ENCODE measurements at places on chromosomes 12 and 14. TPM values are rescaled to one million over a fixed set of nuclear protein-coding genes. Genes with fewer than 3 reads are reported as not detected.

Gene STAC3
- 2.2 TPM for polyA plus RNA-seq

Gene FOXJ2
- 34.3 TPM for polyA plus RNA-seq

Gene CCNB1IP1
- polyA plus RNA-seq, result 124 TPM

Gene CCND2
- polyA plus RNA-seq, result 60.2 TPM

Gene AMN
- polyA plus RNA-seq, result 27.0 TPM

Gene SPTB
- 11.1 TPM for polyA plus RNA-seq

Gene ACRBP
- 3.4 TPM for polyA plus RNA-seq

Gene CACNA2D4
- polyA plus RNA-seq, result 3.2 TPM

Gene RNASE1
- polyA plus RNA-seq, result 159 TPM

DNA sequence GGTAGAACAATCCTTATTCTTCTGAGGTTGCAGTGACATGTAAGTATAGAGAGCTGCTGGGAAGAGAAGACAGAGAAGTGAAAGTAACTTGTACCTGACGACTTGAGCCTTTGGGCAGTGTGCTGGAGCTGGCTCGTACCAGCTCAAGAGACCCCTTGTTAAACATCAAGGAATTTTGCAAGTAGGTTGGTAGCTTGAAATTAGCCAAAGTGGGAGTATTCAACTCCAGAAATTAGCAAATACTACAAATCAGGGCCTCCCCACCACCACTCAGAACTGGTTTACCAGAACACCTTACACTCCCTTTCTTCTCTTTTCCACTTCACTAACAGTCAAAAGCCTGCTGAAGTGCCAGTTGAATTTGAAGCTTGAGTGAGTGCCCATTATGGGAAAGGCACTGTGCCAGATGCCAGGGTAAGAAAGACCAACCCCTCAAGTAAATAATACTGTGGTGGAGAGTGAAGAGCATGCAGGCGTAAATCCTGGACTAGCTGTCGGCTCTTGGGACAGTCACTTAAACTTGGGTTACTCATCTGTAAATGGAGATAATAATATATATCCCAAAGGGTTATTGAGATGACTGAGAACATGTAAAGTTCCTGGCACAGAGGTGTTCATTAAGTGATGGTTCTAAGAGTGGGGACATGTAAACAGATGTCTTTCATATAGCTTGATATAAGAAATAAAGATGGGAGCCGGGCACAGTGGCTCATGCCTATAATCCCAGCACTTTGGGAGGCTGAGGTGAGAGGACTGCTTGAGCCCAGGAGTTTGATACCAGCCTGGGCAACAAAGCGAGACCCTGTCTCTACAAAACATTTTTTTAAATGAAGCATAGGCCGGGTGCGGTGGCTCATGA is 27.0 kb upstream of the EID3 start:
- DNase-seq, result no peak

DNA sequence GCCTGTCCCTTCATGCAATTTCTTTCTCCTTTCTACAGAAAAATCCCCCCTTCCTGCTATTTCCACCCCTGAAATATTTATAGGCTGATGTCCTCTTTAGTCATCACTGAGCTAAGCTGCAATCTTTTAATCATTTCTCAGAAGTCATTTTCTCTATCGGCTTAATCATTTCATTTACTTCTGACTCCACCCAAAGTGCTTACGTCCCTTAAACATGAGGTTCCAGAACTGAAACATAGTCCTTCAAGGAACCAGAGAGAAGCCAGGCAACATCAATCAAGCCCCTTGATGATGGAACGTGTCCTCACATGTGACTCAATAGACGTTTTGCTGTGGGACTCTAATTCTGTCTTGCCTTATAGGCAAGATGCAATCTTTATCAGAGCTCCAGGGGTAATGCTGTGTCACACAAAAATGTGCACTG is 148.7 kb upstream of the KRR1 start:
- DNase-seq, result no peak

- DNase-seq, result no peak
Measured at GRCh38 chr14:57962325-57963035, 96.6 kb upstream of the SLC35F4 start.

GRCh38 chr12:30301291-30301690 is 394.4 kb downstream of the IPO8 start:
- no peak for DNase-seq

GRCh38 chr12:52355176-52355575 is 12.1 kb downstream of the KRT85 start:
- no peak for DNase-seq

DNA sequence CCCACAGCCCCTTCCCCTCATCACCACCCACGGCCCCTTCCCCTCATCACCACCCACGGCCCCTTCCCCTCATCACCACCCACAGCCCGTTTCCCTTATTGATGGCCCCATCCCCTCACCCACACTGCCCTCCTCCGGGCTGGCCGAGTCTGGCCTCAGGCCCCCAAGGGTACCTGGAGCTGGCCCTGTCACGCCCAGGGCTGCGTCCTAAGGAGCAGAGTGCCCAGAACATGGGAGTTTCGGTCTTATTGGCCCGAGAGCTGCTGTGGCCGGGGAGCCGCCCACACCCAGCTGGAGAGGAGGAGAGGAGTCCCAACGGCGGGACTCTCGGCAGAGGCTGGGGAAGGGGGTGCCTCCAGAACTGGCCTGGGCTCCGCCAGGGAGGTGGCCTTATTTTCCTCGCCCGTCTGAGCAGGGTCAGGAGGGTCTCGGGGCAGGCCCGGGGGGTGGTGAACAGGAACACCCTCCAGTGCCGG is 182.3 kb downstream of the KIF26A start:
- no peak for DNase-seq

DNA sequence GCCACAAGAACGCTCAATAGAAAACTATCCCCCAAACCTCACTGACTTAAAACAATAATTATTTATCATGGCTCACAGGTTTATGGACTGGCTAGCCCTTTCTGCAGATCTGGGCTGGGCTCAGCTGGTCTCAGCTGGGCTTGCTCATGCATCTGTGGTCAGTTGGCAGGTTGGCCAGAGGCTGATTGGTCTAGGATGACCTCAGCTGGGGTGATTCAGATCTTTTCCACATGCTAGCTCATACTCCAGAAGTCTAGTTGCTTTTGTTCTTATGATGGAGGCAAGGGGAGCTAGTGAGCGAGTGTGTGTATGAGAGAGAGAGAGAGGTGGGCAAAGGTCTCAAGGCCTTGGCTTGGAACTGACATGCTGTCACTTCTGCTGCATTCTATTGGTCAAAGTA is 181.2 kb upstream of the NRXN3 start:
- DNase-seq, result no peak

GRCh38 chr12:7131502-7131866 is 1.3 kb downstream of the CLSTN3 start:
- no peak for DNase-seq

DNA sequence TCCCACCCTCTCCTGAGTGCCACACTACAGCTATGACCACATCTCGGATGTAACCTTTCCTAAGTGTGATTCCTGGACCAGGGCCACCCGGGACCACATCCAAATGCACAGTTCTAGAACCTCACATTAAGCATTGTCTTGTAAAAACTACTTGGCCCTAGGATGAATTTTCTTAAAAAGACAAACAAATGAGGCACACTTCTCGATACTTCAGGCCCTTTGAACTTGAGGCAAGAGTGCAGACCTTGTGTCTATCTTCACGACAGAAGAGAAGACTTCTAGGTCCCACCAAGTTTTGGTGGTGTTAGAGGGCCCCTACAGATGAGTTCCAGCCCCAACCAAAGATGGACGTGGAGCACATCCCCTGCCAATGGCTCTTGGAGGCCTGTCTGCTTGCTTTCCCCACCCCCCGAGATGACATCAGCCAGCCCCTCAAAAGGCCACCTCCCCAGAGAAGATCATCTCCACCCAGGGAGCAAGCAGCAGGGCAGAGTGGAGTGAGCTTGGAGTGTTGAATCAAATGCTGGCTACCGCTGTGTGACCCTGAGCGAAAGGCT is 9.3 kb downstream of the ISCU start:
- no peak for DNase-seq

- DNase-seq, result no peak
Measured at GRCh38 chr14:65478596-65478995, 66.1 kb downstream of the FUT8 start.

GRCh38 chr12:25056486-25057130 is 107.7 kb upstream of the BCAT1 start:
- DNase-seq, result no peak

DNA sequence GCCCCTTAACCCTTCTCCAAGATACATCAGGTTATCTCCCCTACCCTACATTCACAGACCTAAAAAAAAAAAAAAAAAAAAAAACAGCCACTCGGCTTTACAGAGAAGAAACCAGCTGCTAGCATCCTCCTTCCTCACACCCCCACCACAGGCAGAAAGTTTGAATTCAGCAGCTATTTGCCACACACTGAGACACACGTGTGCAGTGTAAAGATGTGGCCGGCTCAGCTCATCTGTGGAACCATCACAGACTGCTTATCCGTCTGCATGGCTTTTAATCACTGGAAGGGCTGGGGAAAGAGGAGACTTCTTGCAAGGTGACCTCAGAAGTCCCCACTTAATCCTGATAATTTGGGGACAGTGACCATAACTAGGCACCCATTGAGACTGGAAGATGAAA is 50.0 kb downstream of the VWF start:
- no peak for DNase-seq

DNA sequence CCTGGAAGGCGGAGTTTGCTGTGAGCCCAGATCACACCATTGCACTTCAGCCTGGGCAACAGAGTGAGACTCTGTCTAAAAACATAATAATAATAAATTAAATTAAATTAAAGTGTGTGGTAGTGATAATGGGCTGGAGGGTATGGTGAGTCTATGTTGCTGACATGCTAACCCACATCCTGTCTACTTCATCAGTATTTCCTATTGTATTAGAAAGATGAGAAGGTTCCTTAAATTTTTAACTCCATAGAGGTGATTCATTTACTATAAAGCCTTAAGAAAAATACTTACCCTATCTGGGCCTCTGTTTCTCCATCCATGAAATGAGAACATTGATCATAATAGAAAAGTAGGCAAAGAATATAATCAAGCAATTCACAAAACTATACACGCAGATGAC is 280.5 kb downstream of the FBXL14 start:
- no peak for DNase-seq

DNA sequence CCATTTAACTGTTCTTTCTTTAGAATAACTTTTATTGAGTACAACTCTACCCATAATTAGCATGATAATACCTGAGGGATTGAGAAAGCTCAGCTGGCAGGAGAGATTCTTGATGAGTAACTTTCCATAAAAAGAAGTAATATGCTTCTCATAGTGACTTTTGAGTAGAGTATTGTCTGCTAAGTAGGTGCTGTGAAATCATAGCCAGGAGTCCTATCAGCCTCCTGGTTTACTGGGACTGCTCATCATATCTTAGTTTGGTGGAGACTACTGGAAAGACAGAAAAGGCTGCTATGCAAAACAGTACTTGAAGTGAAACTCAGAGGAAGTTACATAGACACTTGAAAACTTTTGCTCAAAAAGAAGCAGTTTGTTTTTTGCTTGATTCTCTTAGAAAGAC is 113.3 kb upstream of the ATP2B1 start:
- no peak for DNase-seq

DNA sequence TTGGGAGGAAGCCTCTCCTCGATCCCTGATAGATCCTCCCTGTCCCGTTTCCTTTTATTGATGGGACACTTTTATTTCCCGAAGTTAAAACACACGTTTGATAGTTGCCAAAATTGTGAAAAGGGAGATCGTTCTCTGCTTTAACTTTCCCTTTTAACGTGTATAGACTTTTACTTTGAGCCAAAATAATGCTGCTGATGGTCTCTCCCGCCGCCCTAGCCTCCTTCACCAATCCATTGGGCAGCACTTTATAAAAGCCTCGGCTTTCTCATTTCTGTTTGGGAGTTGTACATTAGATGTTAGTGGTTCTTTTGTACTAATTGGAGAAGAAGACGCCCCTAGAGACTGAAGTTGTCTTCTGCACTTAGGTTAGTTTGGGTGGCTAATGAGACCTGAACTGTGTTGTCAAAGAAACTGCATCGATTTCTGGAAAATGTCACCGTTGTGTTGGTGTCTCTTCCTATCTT is 1.4 kb downstream of the TMTC2 start:
- DNase-seq, result no peak

DNA sequence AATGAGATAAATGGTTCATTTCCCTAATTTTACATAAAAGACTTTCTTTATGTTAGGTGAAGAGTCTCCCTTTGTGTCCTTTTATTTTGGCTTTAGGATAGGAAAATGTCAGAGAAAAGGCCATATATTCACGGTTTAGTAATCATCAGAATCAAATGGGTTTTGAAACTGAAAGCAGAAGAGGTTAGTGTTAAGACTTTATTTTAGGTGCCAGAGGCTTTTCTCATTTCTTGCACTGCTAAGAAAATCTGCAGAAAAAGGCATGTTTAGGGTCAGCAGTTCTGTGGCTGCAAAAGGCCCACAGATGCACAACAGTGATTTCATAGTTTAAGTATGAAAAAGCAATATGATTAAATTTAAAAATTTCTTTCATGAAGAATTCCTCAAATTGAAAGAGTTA is 80.4 kb upstream of the SINHCAF start:
- no peak for DNase-seq

GRCh38 chr14:71749613-71750238 is 182.5 kb upstream of the RGS6 start:
- no peak for DNase-seq

- DNase-seq, result no peak
Measured at GRCh38 chr12:56818629-56819028, 55.5 kb downstream of the HSD17B6 start.

- DNase-seq, result no peak
Measured at GRCh38 chr12:46470036-46470627, 97.6 kb upstream of the SLC38A2 start.

DNA sequence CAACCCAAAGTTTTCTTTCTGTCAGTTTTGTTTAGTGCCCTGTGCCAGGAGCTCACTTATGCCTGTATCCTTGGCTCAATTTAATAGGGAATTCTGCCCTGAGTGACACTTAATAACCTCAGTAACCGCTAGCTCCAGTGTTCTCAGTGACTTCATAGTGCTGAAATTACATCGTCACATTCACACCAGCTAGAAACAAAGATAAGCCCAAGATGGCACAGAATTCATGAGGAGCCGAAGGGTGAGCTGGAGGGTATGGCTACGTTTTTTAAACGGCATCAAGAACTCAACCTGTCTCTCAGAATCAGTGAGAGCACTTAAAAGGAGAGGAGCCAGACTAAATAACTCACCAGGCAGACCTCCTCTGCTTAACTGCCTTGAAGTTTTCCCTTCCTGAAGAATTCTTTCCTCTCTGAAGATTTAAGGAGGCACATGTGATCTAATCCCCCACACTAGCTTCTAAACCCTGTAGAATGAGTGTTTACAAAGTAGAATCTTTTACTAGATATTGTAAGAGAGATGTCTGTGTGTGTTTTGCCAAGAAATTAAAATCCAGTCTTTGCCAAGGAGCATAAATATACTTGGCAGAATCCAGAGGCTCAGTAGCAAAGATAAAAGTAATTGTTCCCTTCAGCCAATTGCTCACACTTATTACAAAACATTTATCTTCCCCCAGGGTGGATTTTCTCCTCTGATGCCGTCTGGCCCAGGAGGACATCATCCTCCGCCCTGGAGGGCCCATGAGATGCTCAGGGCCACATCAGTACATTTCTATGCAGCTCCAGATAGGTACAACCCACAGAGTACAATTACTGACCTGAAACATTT is 37.3 kb downstream of the PTGER2 start:
- peak; percentile 54 for DNase-seq

GRCh38 chr12:53005215-53005985 is 856 bp upstream of the EIF4B start:
- no peak for DNase-seq

GRCh38 chr14:85471744-85472143 is 58.2 kb upstream of the FLRT2 start:
- no peak for DNase-seq

- no peak for DNase-seq
Measured at GRCh38 chr14:54599966-54600716, 33.2 kb downstream of the SAMD4A start.

- DNase-seq, result no peak
Measured at GRCh38 chr12:119659289-119659897, 8.5 kb upstream of the PRKAB1 start.

- DNase-seq, result no peak
Measured at GRCh38 chr14:23052671-23053070, 4.6 kb downstream of the CDH24 start.

All from left renal pelvis (tissue), 4 donors.